Panc1 (cell line): ENCODE measurements at places on chromosomes 4 and X.

GRCh38 chrX:151009582-151009981 is 26.4 kb downstream of the HMGB3 start:
- H3K27ac ChIP-seq: no peak overlapping the region
- no peak overlapping the region for H3K4me3 ChIP-seq
- no peaks in the 10 kb centered on the region for H3K27me3 ChIP-seq
- no peak for DNase-seq
- no peaks in the 10 kb centered on the region for H3K36me3 ChIP-seq

- no peaks in the 10 kb centered on the region for H3K4me1 ChIP-seq
- H3K27me3 ChIP-seq: no peaks in the 10 kb centered on the region; the same call in 1 of the 2 replicates
- no peak for DNase-seq
- H3K36me3 ChIP-seq: no peaks in the 10 kb centered on the region
- H3K27ac ChIP-seq: no peak overlapping the region
These were observed 168.5 kb upstream of the STK26 start for GRCh38 chrX:131854581-131854980.

GRCh38 chrX:5640071-5640470 is 588.6 kb downstream of the NLGN4X start:
- H3K27me3 ChIP-seq: no peaks in the 10 kb centered on the region
- no peak overlapping the region for H3K4me3 ChIP-seq
- no peak for DNase-seq
- no peaks in the 10 kb centered on the region for H3K36me3 ChIP-seq
- H3K27ac ChIP-seq: no peak overlapping the region

- peaks cover 9% of the 10 kb centered on the region for H3K4me1 ChIP-seq
- no peaks in the 10 kb centered on the region for H3K27me3 ChIP-seq
- no peak overlapping the region for H3K4me3 ChIP-seq
- DNase-seq: peak; percentile 46
- peak overlapping the region; percentile 81 for H3K27ac ChIP-seq
These were observed 823.8 kb downstream of the CCSER1 start for GRCh38 chr4:90951037-90951436.

DNA sequence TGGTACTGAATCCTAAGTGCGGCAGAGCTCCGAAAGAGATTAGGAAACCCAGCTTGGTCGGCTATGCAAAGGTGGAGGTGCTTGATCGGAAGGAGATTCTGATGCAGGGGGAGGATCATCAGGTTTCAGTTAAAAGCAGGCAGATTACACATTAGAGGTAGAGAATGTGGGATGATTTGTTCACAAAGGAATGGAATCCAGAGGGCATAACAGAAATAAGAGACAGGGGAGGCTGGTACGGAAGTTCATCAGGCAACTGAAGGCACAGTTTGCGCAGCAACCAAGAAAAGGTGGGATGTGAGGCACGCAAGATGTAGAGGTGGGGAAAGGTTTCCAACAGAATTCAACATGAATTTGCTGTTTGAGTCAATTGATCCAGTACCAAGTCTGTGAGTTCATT is 424 bp upstream of the ZNF330 start:
- H3K4me1 ChIP-seq: peaks cover 6% of the 10 kb centered on the region; the same call in 1 of the 2 replicates
- no peak for DNase-seq
- H3K4me3 ChIP-seq: peak overlapping the region; percentile 79
- no peaks in the 10 kb centered on the region; the same call in none of the 2 replicates for H3K36me3 ChIP-seq

- no peaks in the 10 kb centered on the region for H3K27me3 ChIP-seq
- no peaks in the 10 kb centered on the region for H3K4me1 ChIP-seq
- H3K27ac ChIP-seq: no peak overlapping the region
- no peak for DNase-seq
These were observed 88.3 kb downstream of the NHSL2 start for GRCh38 chrX:71998836-71999509.

DNA sequence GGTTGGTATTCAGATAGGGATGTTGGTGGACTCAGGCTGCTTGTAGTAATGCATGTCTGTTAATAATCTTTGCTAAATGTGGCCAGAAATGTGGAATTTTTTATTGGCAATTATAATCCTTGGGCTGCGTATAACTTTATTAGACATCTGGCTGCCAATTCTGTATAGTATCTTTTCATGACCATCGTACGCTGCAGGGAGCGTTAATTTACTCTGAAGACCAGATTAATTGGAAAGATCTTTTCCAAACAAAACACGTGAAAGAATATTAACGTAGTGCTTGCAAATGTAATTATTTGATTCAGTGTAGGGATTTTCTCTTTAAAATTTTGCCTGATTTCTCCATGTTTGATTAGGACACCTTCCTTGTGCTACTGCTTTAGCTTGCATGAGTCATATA is 38.8 kb upstream of the FTHL17 start:
- no peaks in the 10 kb centered on the region for H3K36me3 ChIP-seq
- DNase-seq: no peak
- no peaks in the 10 kb centered on the region for H3K27me3 ChIP-seq
- no peaks in the 10 kb centered on the region for H3K4me1 ChIP-seq
- H3K4me3 ChIP-seq: no peak overlapping the region

DNA sequence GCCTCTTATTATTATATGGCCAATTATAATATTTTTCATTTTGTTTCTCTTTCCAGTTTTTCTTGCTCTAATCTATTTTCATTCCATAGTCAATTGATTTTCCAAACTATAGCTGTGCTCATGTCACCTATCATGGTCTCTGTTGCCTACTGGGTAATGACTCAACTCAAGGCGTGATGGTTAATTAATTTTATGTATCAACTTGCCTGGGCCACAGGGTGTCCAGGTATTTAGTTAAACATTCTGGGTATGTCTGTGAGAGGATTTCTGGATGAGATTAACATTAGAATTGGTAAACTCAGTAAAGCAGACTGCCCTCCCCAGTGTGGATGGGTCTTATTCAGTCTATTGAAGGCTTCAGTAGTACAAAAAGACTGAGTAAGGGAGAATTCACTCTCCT is 9.9 kb downstream of the FHIP1A start:
- H3K4me3 ChIP-seq: no peak overlapping the region
- no peaks in the 10 kb centered on the region for H3K36me3 ChIP-seq
- H3K27me3 ChIP-seq: no peaks in the 10 kb centered on the region; the same call in 1 of the 2 replicates
- H3K27ac ChIP-seq: no peak overlapping the region

DNA sequence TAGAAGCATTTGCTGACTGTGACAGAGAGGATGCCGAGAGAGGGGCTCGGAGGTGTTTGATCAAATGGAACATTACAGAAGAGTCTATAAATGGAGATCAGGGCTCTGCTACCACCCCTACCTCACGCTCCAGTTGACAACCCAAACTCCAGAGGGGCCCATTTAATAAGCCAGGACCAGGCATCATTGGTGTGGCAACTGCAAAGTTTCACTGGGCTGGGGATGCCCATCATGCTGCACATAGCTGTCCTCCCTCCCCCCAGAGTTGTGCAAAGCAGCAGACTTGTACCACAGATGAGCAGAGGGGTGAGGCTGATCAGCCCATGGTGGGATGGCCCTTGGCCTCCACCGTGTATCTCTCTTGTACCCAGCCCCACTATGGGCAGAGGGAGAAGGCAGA is 38.2 kb upstream of the XPNPEP2 start:
- no peak overlapping the region for H3K27ac ChIP-seq
- no peak overlapping the region for H3K4me3 ChIP-seq
- no peak for DNase-seq
- H3K4me1 ChIP-seq: peaks cover 15% of the 10 kb centered on the region
- no peaks in the 10 kb centered on the region for H3K36me3 ChIP-seq
